ENCODE measurements at places on chromosomes 4 and X.

- no peak for DNase-seq
These were observed 295.2 kb downstream of the ANKRD50 start for GRCh38 chr4:124417371-124417770.

DNA sequence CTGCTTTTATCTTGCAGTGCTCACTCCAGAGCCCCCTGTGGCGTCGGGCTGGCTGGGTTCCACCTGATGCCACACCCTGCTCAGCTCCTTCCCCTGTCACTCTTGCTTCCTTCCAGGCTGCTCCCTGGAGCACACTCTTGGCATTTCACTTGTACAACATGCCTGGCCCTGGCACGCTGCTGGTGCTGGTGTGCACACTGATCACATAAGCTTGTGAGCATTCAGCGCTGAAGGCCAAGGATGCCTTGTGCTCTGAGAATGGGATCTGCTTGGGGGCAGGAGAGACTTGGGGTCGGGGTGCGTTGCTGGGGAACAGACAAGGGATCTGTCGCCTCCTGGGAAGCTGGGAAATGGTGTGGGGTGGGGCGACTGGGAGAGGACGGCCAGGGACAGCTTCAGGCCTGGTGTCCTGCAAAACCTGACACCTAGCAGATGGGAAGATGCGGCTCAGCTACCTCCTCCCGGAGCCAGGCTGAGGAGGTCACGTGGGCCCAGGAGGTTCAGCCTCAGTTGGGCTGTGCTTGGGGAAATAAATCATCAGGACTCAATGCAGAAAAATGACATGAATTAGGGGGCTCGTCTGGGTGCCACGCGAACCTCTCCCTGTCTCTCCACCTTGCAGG lies 108.5 kb downstream of the PHKA2 start:
- DNase-seq = no peak

DNA sequence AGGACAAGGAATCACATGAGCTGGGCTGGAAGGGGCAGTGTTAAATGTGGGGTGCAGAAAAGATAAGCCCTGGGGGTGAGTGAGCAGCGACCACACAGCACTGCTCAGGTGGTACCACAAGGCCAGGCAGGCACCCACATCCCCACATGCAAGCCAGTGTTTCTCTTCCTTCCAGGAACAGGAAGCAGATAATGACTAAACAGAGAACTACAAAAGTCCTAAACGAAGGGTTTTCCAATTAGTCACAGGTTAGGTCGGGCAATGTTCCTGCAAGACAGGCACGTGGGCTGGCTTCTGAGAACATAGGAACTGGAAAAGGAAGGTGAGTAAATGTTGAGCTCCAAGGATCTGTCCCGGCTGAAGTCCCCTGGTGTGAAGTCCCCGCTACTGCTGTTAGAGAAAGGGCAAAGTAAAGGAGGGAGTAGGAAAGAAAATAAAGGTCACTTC lies 19.5 kb downstream of the RELL1 start:
- DNase-seq = no peak

- DNase-seq = no peak
These were observed 75.3 kb downstream of the RAPGEF2 start for GRCh38 chr4:159178151-159178546.

DNA sequence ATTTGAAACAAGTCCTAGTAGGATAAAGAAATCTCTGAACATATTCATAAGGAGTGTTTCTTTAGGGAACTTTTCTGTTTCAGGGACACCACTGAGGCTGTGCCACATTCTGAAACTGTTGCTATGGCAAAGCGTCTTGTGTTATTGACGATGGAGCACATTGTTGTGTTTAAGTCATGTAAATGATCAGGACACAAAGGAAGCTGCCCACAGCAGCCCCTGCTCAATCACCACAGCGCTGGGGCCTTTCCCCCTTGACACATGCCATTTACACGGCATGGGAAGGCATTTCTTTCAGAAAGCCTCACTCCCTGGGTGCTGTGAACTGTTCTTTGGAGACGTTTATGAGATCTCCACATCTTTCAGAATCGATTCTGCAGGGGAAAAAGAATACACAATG lies 39.8 kb upstream of the MID1 start:
- no peak for DNase-seq

DNA sequence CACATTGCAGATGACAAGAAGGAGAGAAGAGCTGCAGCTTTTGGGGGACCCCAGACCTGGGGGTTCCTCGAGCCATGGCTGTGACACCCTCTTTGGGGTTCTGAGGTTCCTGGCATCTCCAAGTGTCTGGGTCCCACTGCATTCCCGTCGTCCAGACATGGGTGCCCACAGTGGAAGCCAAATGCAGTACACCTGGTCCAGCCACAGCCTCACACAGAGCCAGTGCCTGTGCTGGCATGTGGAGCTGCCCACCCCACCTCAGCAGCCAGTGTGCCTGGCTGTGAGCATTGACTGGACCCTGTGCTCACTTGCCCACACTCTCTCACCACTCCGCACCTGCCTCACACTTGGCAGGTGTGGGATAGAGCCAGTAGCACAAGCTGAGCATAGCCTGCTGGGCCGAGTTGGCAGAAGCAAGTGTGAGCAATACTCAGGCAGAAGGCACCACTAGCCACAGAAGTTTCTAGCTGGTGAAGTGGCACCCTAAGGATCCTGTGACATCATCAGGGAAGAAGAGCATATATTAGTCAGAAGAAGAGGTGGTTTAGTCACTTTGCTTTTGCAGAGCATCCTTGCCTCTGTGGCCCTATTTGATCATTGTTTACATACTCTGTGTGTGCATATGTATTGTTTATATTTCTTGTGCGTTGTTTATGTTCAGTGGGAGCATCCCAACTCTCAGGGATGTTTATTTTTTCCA lies 65.0 kb upstream of the MAGEB2 start:
- no peak for DNase-seq

GRCh38 chrX:115018944-115019343 lies 1.5 kb upstream of the IL13RA2 start:
- no peak for DNase-seq

DNA sequence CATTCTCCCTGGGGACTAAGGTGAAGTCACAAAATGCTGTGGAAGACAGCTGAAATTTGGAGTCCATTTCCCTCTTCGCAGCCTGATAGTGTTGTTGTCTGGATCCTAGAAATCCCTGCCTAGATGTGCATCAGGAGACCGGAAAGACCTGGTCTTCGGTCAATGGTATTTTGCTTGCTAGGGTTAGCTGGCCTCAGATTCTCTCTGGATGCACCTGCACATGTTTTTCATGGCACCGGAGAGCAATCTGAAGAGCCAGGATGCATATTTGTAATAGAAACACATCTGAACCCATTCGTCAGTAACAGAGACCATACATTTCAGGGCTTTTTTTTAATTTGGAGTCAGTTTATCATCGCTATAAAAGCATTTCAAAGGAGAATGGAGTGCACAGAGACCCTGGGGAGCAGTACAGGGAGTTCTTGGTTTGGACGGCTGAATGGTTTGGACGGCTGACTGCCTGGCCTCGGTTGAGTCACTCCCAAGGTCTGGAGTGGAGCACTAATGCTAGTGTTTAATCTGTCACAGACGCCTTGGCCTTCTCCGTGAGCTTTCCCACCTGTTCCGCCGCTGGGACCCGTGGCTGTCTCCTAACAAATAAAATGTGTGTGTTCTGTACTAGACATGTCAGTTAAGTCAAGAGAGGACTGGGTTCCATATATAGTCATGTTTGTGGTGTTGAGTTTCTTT lies 7.5 kb upstream of the PDLIM3 start:
- DNase-seq = no peak

- no peak for DNase-seq
These were observed 158.5 kb downstream of the NSUN7 start for GRCh38 chr4:40908297-40908696.

GRCh38 chrX:107700317-107700774 lies 72.0 kb downstream of the PRPS1 start:
- DNase-seq = no peak

- no peak for DNase-seq
These were observed 236.5 kb downstream of the GLUD2 start for GRCh38 chrX:121283921-121284320.

DNA sequence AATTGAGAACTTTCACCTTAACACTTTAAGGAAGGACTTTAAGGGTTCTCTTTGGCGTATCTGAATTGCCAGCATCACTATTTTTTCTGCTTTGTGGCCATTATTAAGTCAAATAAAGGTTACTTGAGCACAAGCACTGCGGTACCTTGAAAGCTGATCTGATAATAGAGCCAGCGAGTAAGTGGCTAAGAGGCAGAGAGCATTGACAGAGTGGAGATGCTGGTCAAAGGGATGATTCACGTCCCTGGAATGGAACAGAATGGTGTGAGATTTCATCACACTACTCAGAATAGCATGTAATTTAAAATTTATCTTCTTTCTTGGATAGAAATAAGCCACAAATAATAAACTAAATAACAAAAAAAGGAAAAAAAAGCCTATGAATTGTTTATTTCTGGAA lies 57.1 kb upstream of the NPFFR2 start:
- no peak for DNase-seq

DNA sequence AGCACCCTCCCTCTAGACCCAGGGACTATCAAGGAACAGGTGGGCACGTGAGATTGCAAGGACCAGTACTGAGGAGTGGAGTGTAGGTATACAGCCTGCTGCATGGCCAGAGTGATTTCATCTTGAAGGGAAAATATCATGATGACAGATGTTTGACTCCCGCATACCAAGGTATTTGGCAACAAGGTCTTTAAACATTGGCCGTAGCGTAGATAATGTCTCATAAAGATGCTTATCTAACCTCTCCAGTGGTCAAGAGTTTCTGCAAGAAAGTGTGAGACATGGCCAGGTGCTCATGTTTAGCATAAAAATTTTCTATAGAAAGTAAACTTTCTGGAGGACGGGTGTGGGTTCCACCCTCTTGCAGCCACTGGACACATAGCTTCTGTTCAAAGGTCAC lies 18.7 kb upstream of the ZNF630 start:
- DNase-seq = no peak

Data from GDM1 (cell line).